Aorta (tissue), 5 donors: ENCODE measurements at places on chromosomes 13 and 19. TPM values are rescaled to one million over a fixed set of nuclear protein-coding genes. Genes with fewer than 3 reads are reported as not detected.

GRCh38 chr19:45779231-45780145, 2.8 kb downstream of the DMPK start:
- H3K27ac ChIP-seq, result no peak overlapping the region
- no peaks in the 10 kb centered on the region for H3K4me1 ChIP-seq
- DNase-seq, result peak; percentile 87
- no peaks in the 10 kb centered on the region for H3K27me3 ChIP-seq

GRCh38 chr19:53328967-53329366, 4.6 kb upstream of the ZNF845 start:
- no peaks in the 10 kb centered on the region for H3K27me3 ChIP-seq
- H3K4me1 ChIP-seq, result no peaks in the 10 kb centered on the region
- no peaks in the 10 kb centered on the region for H3K36me3 ChIP-seq
- H3K27ac ChIP-seq, result no peak overlapping the region

DNA sequence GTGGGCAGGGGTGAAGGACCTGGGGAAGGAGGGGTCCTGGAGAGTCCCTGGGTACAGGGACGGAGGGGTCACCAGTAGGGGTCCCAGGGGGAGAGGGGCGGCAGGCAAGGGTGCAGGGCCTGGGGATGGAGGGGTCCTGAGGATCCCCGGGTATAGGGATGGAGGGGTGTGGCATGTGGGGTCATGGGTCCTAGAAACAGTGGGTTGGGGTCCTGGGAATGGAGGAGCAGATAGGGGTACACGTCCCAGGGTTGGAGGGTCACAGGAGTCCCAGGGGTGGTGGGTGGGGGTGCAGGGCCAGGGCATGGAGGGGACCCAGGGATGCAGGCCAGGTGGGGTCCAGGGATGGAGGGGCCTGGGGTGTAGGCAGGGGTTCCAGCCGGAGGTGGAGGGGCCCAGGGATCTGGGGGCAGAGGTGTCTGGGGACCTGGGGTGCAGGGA, 1.4 kb downstream of the BTBD2 start:
- no peak overlapping the region for H3K27ac ChIP-seq
- no peaks in the 10 kb centered on the region for H3K27me3 ChIP-seq
- H3K4me1 ChIP-seq, result no peaks in the 10 kb centered on the region
- H3K36me3 ChIP-seq, result no peaks in the 10 kb centered on the region
- DNase-seq, result no peak

RETN gene
- not detected for total RNA-seq

ZNF470 gene
- 7.1 TPM for total RNA-seq
